ENCODE measurements at places on chromosomes 5 and 9.

DNA sequence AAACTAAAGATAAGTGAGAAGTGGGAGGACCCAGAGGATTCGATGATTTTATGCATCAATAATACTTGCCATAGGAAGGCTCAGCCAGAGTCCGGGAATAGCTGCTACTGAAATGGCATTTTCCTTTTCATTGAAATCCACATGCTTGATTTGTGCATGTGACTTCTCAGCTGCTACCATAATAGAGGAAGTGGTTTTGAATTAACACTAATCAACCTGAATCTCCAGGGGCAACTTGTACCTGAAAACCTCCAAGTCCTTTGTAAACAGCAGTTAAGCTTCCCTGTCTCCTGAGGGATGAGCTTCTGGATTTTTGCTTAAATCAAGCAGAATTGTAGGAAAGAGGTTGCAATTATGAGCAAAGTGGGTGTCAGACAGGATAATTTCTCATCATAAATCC, 124.9 kb downstream of the PPP2R2B start:
- no peak for DNase-seq

GRCh38 chr5:17190242-17190778, 27.1 kb upstream of the BASP1 start:
- DNase-seq = no peak

- DNase-seq = no peak
Measured at GRCh38 chr9:113603773-113604172, 140.2 kb downstream of the RGS3 start.

- no peak for DNase-seq
Measured at GRCh38 chr9:75671354-75671753, 219.1 kb upstream of the PCSK5 start.

- DNase-seq = no peak
Measured at GRCh38 chr9:70405808-70406433, 8.5 kb downstream of the KLF9 start.

GRCh38 chr5:9046756-9047481, 499.0 kb downstream of the SEMA5A start:
- DNase-seq = no peak

All from activated CD4-positive, alpha-beta T cell treated with anti-CD3 and anti-CD28 coated beads for 1 hour (primary cell).